ENCODE measurements at places on chromosomes 5 and 9.

- no peak for DNase-seq
These were observed 30.4 kb downstream of the ACO1 start for GRCh38 chr9:32414856-32415255.

DNA sequence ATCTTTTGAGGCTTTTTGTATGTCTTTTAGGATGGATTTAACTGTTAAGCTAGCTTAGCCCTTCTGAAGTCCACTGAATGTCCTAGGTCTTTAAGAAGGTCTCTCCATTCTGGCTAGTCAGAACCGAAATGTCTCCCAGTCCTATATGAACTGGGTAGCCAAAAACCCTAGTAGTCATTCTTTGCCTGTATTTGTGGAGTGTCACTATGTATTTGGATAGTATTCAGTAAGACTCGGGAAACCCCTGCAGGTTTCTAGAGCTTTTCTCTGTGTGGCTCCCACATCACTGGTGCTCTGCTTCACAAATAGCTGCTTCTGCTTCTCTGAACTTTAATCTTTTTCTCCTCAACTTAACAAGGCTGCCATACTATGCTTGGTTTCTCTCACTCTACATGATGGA, 68.0 kb downstream of the RIC1 start:
- DNase-seq, result no peak

GRCh38 chr9:4743131-4743875, 2.3 kb upstream of the AK3 start:
- no peak for DNase-seq

GRCh38 chr5:153753645-153754432, 263.4 kb downstream of the GRIA1 start:
- DNase-seq, result no peak

DNA sequence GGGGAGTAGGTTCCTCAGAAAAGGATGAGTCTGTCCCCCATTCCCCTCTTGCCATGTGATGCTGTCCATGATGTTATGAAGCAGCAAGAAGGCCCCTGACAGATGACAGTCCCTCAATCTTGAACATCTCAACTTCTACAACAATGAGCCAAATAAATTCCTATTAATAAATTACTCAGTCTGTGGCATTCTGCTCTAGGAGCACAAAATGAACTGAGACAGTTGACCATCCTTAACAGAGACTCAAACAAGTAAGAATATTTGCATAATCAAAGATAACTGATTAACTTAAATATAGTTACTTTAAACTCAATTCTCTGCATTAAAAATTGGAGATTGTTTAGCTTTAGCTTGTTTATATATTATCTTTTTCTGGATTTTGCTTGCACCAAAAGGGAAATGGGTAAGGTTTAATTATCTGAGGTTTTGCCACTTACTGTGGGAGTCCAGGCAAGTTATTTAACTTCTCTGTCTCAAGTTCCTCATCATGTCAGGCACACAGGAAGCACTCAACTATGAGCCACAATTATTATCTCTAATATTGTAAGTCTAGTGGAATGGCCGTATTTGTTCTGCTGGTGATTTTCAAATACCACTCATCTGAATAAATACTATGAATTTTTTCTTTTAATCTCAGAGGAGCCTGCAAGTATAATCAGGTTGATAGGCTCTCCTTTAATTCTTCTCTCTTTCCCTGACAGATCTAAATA, 162.9 kb downstream of the TSSK1B start:
- DNase-seq, result no peak

DNA sequence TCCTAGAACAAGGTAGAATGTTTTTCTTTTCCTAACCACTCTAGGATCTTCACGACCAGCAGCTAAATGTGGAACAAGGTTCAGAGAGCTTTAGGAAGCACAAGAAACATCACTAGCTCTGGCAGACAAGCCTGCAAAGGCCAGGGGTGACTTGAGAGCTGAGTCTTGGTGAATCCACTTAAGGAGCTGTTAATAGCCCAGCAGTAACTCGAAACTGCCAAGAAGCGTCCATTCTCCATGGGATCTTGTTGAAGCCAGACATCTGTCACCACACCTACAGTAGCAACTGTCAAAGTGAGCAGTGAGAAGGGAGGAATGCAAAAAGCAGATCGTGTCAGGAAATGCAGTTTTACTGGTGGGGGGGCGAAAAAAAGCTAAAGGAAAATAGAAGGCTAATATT, 87.2 kb downstream of the ATPSCKMT start:
- no peak for DNase-seq

- no peak for DNase-seq
These were observed 147.8 kb downstream of the OXCT1 start for GRCh38 chr5:41722359-41722950.

DNA sequence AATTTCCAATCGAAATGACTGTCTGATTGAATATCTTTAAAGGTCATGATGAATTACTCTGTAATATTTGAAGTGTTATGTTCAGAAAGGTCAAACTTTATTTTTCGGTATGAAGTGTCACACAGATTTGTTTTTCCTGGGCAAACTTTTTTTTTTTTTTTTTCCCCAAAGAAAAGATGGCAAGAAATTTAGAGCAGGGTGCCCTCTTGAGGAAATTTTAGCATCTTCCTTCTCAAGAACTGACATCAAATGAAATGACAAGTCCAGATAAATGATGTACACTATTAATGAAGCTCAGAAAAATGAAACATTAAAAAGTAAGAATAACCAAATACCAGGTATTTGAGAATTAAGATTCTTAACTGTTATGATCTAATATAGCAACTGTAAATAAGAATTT, 123.6 kb downstream of the INVS start:
- peak; percentile 71 for DNase-seq

- no peak for DNase-seq
These were observed 149.7 kb upstream of the IER5L start for GRCh38 chr9:129327552-129328328.

DNA sequence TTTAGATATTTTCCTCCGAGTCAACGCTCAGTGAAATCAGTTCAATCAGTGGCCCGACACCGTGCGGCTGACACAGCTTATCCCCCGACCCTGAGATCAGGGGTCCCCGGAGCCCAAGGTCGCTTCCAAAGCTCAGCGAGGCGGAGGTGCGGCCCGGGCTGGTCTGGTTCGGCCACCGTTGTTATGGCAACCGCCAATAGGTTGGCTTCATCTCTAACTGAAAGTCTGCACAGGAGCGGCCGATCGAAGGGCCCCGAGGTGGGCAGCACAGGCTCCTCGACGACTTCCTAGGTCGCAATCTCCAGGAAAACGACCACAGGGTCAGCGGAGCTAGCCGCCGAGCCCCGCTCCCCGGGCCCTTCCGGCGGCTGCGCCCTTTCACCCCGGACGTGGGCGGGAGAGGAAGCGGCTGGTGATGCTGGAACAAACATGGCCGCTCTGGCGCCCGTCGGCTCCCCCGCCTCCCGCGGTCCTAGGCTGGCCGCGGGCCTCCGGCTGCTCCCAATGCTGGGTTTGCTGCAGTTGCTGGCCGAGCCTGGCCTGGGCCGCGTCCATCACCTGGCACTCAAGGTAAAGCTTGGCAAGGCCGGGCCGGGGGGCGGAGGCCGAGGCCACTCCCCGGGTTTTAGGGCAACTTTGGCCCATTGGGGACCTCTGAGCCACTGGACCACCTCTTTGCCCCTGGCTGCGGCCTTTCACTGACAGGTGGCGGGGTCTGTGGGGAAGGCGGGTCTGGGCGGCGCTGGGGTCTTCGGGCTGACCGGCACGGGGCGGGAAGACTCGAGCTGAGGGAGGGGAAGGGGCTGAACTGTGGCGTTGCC, at the start of gene GPR107:
GPR107 (plus strand) TSS at position 403 of the 821 bp plus-strand sequence; CDS start at position 430, 27 bp downstream.
- peak; percentile 89 for DNase-seq

GRCh38 chr5:112308608-112309007, 110.5 kb downstream of the EPB41L4A start:
- DNase-seq, result no peak

DNA sequence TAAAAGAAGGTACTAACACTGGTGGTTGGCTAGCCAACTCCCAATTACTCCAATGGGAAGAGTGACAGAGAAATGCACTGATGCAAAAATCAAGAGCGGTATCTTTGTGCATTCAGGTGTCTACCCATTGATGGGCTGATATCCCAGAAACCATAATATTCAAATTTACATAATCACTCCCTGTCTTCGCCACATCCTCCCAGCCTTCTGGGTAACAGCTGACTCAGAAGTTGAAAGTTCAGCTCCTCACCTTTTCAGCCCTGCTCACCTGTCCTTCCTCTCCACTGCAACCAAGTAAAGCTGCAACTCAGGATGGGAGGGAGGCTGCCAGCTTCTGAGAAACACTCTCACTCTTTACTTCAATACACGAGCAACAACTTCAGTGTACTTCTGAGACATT, 6.9 kb downstream of the SUSD1 start:
- peak; percentile 32 for DNase-seq

DNA sequence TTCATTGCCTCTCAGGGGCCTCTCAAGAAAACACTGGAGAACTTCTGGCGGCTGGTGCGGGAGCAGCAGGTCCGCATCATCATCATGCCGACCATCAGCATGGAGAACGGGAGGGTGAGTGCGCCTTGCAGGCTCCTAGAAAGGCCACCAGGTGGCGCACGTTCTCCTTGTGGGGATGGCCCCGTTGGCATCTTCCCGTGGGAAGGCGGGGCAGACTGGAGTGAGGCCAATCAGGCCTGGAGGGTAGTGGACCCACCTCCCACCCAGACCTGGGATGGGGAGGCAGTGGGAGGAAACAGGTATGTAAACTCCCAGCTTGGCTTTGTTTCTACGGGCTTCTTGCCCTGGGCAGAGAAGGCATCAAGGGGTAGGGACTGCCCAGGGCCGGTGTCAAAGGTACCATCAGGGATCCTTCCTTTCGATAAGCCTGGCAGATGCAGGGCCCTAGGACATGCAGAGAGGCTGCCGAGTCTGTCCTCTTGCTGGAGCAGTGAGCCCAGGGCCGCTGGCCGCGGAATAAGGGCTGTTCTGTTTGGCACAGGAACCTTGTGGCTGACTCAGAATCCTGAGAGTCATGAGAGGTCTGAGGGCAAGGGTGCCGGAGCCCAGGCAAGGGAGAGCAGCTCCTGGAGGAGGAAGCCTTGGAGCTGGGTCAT, 18.9 kb upstream of the SPTLC1 start:
- peak; percentile 93 for DNase-seq

DNA sequence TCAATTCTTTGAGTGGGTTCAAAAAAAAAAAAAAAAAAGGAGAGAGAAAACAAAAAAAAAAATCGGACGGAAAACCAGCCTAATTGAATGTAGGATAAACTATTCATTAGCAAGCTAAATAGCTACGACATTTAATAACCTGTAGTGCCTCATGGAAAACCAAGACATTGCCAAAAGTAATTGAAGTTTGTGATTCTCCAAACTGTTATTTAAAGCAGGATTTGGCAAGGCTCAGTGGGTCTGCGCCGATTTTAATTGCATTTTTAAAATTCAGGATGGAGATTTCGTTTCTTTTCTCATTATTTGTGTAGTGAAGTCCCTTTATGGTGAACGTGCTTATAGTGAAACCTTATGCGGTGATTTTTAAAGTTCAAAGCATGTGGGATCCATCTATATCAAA, 127.2 kb upstream of the NFIB start:
- DNase-seq, result no peak

DNA sequence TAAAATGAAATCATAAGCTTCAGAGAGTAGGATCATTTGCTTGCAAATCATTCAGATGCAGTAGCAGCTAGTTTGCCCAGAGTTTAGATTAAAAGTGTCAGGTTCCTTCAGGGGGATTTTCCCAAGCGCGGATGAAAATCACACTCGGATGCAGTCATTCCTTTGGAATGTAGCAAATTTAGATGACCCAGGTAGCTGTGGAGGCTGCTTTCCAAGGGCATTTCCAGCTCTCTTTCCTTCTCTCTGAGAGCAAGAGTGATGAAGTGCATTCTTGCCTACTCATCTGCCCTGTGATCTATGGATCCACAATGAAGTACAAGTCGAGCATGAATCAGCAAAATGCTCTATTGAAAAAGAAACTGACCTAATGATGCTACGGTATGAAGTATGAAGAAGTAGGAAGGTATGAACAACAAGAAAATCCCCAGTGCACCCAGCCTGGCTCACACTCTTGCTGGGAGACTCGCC, 200.2 kb downstream of the PLK2 start:
- DNase-seq, result no peak

DNA sequence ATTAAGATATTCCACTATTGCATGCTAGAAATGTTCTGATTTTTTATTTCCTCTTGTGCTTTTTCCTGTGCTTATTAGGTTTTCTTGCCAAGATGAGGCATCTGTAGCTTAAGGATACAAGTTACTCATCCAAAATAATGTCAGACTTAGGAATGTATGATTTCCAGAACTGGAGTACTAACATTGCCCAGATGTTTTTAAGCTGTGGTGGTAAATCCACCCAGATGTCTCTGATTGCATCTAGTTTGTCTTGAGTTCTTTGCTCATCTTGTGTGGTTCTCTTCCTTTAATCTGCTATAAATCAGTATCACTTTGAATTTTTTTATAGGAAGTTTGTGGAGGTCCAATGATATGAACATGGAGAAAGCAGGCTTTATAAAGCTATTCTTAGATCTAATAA, 337.5 kb upstream of the ZNF608 start:
- DNase-seq, result no peak

DNA sequence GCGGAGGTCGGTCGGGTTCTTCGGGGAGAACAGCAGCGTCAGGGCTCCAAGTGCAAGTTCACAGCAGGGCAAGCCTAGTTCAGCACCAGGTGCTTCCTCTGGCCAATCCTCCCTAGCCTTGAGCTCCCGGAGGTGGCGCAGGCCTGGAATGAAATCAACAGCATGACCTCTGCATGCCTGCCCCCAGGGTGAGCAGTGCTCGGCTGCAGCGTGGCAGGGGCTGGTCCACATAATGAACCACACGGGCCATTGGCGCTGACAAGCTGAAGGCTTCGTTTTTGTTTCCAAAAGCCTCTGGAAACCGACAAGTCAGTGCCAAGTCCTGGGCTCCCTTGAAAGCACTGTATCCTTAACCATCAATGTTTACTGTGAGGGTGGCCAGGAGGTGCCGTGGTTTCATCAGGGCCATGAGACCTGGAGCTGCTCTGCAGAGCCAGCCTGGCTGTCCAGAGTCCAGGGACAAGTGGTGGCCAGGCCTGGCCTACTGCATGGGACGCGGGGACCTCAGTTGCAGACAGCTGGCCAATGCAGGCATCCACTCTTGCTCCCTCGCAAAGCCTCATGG, 2.1 kb upstream of the INPP5E start:
- DNase-seq, result no peak

DNA sequence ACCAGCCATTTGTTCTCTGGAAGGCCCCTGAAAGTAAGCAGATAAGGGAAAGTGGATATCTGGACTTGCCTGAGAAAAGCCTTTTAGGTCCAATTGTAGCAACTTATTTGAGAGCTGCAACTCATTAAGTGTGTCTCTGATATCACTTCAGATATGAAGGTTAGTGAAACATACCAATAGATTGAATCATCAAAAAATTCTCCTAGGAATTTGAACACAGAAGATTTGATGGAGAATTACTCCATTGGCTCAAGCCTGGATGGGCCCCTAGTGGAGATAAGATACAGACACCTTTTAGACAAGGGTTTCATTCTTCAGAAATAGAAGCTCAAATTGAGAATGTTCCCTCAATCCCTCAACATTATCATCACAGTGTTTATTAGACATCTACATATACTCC, 356.7 kb downstream of the NDUFS4 start:
- DNase-seq, result no peak

DNA sequence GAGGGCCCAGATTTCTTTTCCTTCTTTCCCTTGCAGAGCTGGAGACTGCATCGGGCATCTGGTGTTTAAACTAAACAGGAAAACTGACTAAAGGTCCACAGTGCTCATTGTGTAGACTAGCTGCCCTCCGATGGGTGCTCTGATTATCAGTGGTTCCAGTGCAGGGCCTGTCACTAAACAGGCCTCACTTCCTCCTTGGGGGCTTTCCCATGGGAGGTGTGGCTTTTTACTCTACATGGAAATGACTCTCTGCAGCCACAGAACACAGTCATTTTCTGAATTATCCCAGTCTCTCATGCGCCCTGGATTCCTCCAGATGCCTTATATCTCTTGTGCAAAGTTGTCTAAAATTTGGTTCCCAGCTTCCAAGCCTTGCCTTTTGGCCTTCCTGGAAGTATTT, 199.2 kb downstream of the TRIO start:
- DNase-seq, result peak; percentile 70

Data from Karpas-422 (cell line).